CD14-positive monocyte (primary cell): ENCODE measurements at places on chromosomes 6 and 20.

DNA sequence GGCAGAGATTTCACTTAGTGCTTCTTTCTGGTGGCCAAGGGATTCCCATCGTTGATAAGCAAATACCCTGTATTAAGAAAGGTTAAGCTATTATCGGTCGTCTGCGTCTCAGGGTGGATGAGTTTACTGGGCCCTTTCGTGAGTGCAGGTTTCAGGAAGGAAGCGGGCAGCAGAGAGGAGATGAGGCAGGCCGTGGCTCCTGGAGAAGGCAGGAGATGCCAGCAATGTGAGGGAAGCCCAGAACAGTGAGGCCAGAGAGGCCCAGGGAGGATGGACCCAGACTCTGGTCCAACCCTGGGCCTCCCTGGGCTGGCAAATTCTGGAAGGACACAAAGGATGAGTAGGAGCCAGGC is 11.2 kb downstream of the TFEB start:
- peak; percentile 60 for DNase-seq

- no peak for DNase-seq
Observed at GRCh38 chr6:99882128-99882702, 111.8 kb downstream of the MCHR2 start.

GRCh38 chr6:143295932-143296331 is 154.6 kb downstream of the ADAT2 start:
- DNase-seq = no peak

DNA sequence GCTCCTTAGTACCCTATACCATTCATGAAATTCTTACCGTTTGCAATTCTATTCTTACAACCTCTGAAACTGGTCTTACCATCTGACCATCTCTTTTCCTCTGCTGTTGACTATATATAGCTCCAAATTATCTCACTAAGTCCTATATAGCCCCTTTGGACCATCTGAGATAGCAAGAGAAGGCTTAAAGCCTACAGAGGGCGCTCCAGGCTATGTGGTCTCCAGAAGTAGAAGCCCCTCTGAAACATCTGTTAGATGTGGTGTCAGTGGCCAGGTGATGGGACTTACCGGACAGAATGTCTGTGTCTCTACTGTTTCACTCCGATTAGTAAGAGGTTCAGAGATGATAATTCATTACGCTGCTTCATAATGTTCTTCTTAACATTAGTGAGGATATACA is 140.7 kb upstream of the BMP2 start:
- no peak for DNase-seq

DNA sequence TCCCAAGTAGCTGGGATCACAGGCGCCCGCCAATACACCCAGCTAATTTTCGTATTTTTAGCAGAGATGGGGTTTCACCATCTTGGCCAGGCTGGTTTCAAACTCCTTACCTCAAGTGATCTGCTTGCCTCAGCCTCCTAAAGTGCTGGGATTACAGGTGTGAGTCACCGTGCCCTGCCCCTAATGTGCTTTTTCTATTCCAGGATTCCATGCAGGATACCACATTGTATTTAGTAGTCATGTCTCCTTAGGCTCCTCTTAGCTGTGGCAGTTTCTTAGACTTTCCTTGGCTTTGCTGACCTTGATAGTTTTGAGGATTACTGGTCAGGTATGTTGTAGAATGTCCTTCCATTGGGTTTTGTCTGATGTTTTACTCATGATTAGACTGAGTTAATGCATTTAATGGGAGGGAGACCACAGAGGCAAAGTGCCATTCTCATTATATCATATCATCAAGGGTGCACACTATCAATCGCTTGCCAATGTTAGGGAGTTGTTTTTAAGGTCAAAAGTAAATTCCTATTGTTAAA is 39.6 kb upstream of the TNFAIP3 start:
- no peak for DNase-seq

DNA sequence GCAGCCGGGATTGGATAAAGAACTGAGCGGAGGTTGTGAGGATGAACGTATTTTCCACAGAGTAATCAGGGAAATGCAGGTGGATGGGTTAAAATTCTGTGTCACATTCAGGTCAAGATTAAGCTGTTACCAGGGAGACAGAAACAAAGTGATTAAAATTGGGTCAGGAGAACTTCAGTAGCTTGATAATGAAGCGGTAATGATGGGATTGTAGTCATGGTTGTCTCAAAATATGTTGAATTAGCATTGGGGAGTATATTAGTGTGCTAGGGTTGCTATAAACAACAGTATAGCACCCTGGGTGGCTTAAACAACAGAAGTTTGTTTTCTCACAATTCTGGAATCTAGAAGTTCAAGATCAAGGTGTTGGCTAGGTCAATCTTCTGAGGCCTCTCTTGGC is 155.5 kb downstream of the GJA1 start:
- DNase-seq = no peak

DNA sequence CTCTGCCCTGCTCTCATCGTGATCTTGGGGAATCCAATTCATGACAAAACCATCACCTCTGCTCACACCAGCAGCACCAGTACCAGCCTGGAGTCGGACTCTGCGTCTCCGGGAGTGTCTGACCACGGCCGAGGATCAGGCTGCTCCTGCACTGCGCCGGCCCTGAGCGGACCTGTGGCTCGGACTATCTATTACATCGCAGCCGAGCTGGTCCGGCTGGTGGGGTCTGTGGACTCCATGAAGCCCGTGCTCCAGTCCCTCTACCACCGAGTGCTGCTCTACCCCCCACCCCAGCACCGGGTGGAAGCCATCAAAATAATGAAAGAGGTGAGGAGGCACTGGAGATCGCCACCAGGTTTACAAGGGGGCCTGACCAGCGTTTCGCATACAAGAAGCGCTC is 37.2 kb upstream of the PBOV1 start:
- DNase-seq = no peak

DNA sequence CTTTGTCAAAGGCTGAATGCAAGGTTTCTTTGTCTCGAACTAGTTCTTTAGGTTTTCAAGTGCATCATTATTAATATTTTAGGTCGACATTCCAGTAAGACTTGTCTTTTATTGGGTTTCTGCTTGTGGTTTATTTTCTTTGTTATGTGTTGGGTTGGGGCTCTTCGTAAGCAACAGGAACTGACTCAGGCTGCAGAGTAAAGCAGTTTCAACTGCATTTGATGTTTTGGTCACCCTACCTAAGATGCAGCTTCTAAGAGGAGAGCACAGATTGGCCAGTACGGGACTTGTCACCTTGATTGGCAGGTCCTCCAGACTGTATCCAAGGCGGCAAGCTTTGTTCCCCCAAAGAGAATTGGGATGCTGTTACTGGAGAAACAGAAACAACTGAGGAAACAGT is 149.5 kb upstream of the SULF2 start:
- DNase-seq = no peak

GRCh38 chr6:168171673-168172353 is 92.8 kb upstream of the FRMD1 start:
- DNase-seq = no peak

DNA sequence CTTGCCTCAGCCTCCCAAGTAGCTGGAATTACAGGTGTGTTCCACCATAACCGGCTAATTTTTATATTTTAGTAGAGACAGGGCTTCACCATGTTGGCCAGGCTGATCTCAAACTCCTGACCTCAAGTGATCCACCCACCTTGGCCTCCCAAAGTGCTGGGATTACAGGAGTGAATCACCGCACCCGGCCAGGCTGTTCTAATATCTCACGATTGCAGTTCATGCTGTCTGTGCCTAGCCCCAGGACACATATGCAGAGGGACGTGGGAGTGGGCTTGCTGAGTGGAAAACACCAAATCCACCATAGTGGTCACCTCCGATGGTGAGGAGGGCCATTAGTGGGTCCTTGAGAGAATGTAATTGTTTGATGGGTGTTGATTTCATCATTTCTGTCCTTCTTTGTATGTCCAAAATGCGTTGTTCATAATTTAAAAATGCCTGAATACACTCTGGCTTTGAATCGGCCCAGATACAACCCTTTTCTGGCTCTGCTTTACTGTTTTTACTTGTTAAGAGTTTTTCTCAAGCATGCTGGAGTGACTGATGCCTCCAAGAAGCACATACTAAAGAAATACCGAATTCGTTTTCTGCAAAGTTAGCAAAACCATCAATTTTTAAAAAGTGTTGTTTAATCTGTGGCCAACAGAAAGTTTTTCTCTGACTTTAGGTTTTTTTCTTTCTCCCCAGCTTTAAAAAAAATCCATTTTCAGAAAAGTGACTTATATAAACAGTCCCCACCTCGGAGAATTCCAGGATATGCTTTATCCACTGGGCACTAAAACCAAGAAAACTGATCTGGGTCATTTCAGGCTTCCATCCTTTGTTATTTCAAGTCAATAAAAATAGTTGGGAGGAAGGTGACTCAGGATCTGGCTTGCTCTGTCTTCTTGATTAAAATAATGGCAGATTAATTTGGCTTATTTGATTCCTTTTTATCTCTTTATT is 18.8 kb upstream of the RALGAPA2 start:
- no peak for DNase-seq

GRCh38 chr6:161237176-161237575 is 36.7 kb downstream of the AGPAT4 start:
- DNase-seq = no peak

DNA sequence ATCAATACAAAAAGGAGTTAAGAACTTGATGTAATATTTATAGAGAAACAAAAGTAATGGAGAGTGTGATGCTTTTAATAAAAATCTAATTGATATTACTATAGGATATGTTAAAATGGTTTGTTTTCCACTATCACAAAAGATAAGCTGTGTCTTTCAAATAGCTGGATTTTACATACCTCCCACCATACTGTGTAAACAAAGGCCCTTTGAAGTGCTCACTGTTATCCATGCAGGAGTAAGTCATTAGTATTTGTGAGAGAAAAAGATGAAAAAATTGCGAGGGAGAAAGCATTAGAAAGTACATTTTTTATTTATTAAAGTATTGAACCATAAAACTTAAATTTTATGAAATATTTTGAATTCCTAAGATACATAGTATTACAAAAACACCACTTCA is 733.0 kb downstream of the GRIK2 start:
- DNase-seq = no peak

DNA sequence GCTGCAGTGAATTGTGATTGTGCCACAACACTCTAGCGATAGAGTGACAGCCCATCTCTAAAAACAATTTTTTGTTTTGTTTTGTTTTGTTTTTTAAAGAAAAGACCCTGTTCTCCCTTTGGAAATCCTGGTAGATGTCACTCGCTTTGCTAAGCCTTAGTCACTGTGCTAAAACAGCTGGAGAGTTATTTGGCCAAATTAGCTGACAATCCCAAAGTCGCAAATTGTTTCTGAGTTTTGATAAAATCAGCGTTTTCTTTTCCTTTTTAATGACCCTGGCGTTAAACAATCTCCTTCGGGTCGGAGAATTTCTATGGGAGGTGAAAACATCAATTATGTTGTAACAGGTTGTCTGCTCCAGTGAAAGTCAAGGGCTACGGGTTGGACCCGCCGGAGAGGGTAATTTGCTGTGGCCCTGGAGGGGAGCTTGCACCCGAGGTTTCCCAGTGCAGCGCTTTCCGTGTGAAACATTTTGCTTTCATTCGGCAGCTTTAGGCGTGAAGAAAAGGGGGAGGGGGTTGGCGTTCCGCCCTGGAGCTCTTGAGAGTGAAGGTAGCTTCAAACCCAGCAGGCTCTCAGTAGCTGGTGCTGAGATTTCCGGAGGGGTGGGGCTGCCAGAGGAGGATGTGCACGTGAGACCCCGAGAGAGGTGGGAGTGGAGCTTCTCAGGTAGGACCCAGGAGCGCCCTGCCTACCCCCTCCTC is 296.6 kb downstream of the PHACTR1 start:
- no peak for DNase-seq
